Left renal pelvis (tissue), 4 donors: ENCODE measurements at places on chromosomes 5 and 9. TPM values are rescaled to one million over a fixed set of nuclear protein-coding genes. Genes with fewer than 3 reads are reported as not detected.

Gene PCDHB13
- polyA plus RNA-seq, result 5.5 TPM

Gene SLCO6A1
- not detected for polyA plus RNA-seq

Gene TMOD1
- polyA plus RNA-seq, result 10.0 TPM

Gene KIF4B
- polyA plus RNA-seq, result 0.18 TPM

Gene CD14
- polyA plus RNA-seq, result 52.7 TPM

Gene ADAMTS12
- polyA plus RNA-seq, result 35.7 TPM

Gene PCDHB16
- polyA plus RNA-seq, result 5.8 TPM

Gene MEIKIN
- not detected for polyA plus RNA-seq

Gene NRARP
- polyA plus RNA-seq, result 7.0 TPM

Gene OSTF1
- polyA plus RNA-seq, result 30.2 TPM

Gene TMEM8B
- polyA plus RNA-seq, result 29.1 TPM

Gene SLC36A3
- not detected for polyA plus RNA-seq

Gene MARCHF11
- 5.0 TPM for polyA plus RNA-seq

Gene FAT2
- polyA plus RNA-seq, result 0.16 TPM

Gene NAIP
- 29.6 TPM for polyA plus RNA-seq

Gene ELOVL7
- 0.76 TPM for polyA plus RNA-seq

Gene FOXD1
- 49.5 TPM for polyA plus RNA-seq

Gene PHF24
- 0.24 TPM for polyA plus RNA-seq

Gene NIPAL4
- polyA plus RNA-seq, result 0.07 TPM

Gene RPL35
- polyA plus RNA-seq, result 758 TPM

Gene SCGB3A2
- not detected for polyA plus RNA-seq

Gene FCN1
- 3.0 TPM for polyA plus RNA-seq

Gene HARS1
- polyA plus RNA-seq, result 55.2 TPM

Gene SLC26A2
- 22.9 TPM for polyA plus RNA-seq

Gene GMCL2
- polyA plus RNA-seq, result not detected

Gene SPATA31C1
- 0.41 TPM for polyA plus RNA-seq
